Stimulated activated CD4-positive, alpha-beta T cell treated with anti-CD3 and anti-CD28 coated beads, Interleukin-2, amount 100 ng/mL, for 24 hours (primary cell): ENCODE measurements at places on chromosomes 1 and 21.
A peak's percentile ranks its signal among the peaks of the same experiment; 100 is the strongest.

GRCh38 chr1:28417441-28417922 lies 47.9 kb downstream of the PHACTR4 start:
- no peak for DNase-seq

DNA sequence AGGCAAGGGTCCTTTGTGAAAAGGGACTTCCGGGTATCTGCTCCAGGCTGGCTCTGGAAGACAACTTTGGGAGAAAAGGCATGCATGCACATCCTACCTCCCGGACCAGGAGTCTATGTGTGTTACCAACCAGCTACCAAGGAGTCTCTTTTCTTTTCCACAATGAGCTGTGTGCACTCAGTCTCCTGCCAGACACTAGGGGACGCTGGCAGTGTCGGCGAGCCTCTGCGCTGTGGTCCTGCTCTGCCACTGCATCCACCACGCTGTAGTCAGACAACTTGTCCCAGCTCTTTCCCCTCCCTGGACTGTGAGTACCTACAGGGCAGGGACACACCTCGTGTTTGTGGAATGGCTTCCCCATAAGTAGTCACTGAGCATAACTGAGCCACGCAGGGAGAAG lies 5.1 kb upstream of the SSR2 start:
- peak; percentile 44 for DNase-seq

DNA sequence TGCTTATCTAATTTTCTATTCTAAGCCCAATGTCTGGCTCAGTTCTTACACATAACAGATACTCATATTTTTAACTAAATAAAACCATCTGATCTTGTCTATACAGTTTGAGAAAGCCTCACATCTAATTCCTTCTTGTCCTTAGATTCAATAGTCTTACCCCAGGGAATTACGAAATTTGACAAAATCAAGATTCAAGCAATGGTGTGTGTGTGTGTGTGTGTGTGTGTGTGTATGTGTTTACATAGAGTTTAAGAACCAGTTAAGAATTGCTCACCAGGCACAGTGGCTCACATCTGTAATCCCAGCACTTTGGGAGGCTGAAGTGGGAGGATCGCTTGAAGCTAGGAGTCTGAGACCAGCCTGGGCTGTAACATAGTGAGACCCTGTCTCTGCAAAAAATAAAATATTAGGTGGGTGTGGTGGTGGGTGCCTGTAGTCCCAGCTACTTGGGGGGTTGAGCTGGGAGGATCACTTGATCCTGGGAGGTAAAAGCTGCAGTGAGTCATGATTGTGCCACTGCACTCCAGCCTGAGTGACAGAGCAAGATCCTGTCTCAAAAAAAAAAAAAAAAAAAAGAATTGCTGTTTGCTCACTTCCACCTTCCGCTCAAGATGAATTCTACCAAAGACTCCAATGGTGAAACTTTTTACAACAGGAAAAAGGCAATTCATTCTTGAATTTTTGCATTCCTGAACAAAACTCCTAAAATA lies 6.2 kb downstream of the WDR64 start:
- DNase-seq, result no peak

GRCh38 chr1:48563021-48563420 lies 91.0 kb upstream of the SPATA6 start:
- DNase-seq, result no peak

DNA sequence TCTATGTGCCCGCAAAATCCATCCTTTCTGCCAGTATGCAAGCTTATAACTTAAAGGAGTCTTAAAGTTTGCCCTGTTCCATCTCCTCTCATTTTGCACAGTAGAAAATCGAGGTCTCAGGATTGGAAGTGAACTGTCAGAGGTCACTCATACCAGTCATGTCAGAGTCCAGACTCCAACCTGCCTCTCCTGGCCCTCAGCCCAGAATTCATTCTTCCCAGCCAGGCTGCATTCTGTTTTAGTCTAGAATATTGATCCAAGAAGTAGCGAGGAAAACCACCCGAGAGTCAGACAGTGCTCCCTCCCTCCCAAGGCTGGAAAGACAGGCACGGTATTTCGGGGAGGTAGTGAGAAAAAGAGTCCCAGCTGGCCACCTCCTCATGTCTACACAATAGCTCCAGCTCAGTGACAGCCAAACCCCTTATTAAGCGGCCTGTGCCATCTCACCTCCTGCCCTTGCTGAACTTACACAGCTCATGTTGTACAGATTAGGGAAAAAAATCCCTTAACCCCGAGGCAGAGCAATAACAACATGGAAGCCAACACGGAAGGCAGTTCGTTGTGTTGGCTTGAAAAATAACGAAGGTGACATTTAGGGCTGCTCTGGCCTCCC lies 89.4 kb downstream of the OMA1 start:
- no peak for DNase-seq

DNA sequence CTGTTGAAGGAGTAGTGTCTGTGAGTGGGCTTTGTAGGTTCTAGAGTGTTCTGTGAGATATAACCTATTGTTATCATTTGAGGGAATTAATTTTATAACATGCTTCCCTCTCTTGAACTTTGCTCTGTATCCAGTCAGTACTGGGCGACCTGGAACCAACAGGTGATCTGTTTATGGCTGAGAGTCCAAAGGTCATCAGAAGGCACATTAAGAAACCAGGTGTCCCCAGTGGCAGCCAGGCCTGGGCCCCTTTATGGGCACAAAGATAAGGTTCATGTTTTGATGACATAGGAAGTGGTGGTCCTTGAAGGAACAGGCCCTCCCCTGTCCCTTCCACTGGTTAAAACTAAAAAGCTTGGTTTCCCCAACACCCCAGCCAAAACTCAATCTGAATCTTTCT lies 61.1 kb downstream of the FHAD1 start:
- DNase-seq, result no peak

DNA sequence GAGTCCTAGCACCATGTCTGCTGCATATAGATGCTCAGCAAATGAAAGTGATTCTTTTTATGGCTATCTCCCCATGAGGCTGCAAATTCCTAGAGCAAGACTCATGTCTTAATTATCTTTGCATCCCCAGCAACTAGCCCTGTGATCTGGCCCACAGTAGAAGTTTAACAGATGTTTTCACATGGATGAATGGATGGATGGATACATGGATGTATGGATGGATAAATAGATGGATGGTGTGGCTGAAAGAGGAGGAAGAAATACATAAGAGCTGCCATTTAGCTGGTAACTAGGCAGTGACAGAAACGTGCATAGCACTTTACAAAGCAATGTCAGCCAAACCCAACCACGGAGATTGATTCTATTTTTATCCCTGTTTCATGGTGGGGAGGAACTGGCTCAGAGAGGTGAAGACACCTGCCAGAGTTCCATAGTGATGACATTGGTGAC lies 32.7 kb upstream of the ZBTB40 start:
- no peak for DNase-seq

DNA sequence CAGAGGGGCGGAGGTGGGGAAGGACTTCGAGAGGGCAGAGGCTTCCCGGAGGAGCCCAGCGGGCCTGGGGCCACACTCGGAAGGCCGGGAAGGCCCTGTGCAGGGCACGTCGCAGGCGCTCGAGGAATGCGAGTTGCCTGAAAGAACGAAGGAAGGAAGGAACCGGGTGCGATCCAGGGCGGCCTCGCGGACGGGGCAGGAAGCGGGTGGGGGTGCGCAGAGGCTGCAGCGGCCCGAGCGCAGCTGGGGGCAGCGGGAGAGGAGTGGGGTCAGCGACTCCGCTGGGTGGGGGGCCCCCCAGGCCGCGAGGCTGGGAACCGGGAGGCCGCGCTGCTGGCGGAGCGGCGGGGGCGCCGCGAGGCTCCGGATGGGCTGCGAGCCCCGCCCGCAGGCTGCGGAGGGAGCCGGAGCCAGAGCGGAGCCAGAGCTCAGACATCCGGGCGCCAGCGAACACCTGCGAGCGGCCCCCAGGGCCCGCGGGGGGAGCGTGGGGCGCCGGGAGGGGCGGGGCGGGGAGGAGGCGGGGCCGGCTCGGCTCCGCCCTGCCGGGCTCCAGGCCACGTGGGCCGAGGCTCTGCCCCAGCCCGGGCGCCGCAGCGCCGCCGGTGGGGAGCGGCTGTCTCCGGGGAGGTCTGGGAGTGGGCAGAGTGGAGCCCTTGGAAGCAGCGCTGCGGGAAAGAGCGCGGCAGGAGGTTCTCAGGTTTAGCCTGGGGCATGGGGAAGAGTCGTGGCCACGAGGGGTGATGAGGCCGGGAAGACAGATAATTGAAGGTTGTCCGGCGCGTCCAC lies 4.6 kb downstream of the ID3 start:
- DNase-seq, result peak; percentile 79

DNA sequence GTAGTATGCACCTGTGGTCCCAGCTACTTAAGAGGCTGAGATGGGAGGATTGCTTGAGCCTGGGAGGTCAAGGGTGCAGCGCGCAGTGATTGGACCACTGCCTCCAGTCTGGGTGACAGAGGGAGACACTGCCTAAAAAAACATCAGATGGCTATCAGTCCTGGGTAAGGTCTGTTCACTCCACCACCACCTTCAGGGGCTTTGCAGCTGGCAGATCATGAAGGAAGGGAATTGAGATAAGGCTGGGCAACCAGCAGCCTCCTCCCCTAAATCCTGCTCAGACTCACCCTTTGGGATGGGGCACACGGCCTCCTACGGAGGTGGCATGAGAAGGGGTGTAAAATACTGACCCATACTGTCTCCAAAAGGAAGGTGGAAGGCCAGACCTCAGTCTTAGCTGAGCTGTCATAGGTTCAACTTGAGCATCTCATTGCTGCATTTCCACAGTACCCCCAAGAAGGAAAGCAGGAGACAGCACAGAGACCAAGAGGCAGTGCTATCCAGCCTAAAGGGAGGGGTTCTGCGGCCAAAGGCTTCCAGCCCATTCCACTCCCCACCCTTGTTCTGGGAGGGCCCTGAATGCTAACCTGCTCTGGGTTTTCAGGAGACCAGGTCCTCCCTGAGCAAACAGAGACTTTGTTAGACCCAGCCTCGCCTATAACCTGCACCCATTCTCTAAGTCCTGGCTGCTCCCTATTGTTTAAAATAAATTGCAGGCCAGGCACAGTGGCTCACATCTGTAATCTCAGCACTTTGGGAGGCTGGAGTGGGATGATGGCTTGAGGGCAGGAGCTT lies 13.7 kb downstream of the SLC45A3 start:
- no peak for DNase-seq

- no peak for DNase-seq
Measured at GRCh38 chr21:38303300-38303699, 46.5 kb downstream of the KCNJ15 start.

DNA sequence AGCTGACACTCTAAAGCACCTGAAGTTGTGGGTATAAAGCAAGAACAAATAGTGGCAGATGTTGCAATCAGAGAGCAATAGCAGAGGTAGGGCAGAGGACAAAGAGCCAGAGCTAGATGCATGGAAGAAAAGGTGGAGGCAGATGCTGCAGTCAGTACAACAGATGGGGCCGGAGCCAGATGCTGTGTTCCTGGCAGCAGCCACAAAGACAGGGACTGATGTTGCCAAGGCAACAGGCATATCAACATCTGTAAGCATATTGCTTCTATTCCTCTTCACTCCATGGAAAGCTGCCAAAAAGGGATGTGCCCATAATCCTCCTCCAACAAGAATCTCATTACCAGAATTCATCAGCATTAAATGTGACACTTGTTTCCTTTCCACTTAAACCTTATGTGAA lies 108.0 kb downstream of the TNNI3K start:
- no peak for DNase-seq

DNA sequence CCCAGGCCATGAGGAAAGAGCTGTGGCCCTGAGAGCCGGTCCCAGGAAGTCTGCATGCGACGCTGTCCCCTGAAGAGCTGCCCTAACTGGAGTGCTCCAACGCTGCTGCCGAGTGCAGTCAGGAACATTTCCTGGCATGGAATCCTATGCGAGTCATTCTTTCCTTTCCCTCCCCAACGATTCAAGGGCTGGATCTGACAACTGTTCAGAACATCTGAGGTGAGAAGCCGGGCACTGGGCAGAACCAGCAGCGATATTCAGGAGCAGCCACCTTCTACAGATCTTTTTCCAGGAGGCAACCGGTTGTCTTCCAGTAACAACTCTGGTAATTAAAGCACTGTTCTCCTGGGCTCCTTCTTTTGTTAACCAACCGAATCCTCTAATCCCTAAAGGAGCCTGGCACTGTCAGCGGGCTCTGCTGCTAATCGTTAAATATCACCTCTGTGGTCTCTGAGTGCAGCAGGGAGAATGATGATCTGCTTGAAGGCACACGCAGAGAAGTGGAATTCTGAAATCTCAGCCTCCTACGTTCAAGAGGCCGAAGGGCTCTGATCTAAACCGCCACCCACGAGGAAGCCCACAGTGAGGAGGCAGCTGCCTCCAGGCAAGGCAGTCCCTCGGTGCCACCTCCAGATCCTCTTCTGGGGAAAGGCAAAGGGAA lies 55.8 kb downstream of the SLC45A1 start:
- no peak for DNase-seq
